ENCODE measurements at places on chromosomes 6 and 20.

- DNase-seq, result no peak
These were observed 646.5 kb upstream of the EPHA7 start for GRCh38 chr6:94065707-94066337.

- DNase-seq, result no peak
These were observed 95.9 kb downstream of the SSR1 start for GRCh38 chr6:7216941-7217621.

DNA sequence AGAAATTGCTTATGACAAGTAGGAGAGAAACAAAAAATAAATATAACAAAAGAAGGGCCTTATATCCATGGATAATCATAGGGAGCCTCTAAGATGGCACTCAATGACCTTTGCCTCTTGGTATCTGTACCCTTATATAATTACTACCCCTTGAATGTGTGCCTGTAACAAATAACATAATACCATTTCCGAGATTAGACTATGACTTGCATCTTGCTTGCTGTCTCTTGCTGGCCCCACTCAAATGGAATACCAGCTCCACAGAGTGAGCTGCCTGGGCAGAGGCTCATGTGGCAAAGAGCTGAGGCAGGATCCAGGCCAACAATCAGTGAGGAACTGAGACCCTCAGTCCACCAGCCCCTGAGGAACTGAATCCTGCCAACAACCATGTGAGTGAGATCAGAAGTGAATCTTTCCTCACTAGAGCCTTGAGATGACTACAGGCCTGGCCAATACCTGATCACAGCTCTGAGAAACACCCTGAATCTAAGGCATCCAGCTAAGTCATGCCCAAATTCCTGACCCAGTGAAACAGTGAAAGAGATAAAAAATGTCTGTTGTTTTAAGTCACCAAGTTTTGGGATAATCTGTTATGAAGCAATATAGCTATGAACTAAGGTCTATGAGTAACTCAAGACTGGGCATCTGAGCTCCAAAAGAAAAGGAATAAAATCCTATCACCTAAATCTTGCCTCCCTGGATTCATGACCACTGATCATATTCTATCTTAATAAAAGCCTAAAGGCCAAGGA is 5.5 kb downstream of the KATNA1 start:
- DNase-seq, result no peak

GRCh38 chr6:102340311-102340710 is 946.8 kb downstream of the GRIK2 start:
- no peak for DNase-seq

GRCh38 chr6:104955927-104956730 is 778 bp upstream of the LIN28B start:
- DNase-seq, result no peak

DNA sequence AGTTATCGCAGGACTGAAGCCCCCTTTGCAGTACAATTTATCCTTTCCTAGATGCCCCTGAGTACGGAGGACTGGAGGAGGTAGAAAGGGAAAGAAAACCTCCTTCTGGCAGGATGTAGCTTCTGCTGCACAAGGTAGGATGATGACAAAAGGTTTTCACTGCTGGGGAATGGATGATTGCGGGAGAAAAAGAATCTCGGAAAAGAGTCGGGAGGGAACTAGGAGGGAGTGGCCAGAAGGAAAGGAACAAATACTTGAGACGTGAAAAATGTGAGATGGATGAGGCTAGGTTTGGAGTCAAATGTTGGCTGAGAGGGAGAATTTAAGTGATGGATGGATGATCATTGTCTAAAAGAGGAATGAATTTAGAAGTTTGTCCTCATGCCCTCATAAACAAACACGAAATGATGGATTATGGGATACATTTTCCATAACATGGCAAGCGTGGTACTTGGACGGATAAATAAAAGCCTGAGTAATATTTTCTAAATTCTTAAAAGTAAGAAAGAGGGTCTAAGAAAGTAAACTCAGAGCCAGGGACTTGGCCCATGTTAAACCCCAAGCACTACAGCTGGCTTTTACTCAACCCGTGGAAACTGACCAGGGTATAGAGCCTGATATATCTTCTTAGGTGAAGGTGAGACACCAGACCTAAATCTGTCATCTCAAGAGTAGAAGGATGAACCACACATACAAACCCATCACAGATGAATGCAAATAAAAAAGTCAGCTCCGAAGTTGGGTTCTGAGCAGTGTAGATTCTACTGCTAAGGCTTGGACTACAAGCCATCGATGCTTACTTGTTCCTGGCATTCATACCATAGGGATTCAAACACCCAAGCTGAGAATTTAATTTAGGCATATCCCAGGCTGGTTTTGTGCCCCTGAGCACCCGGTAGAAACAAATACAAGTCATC is 72.4 kb downstream of the HFE start:
- no peak for DNase-seq
